Activated CD4-positive, alpha-beta memory T cell treated with anti-CD3 and anti-CD28 coated beads, Interleukin-2, amount 10 ng/mL, durations not matched to agents 7 days and 5 days (primary cell): ENCODE measurements at places on chromosomes 5 and 9. TPM values are rescaled to one million over a fixed set of nuclear protein-coding genes. Genes with fewer than 3 reads are reported as not detected.
A peak's percentile ranks its signal among the peaks of the same experiment; 100 is the strongest.

GRCh38 chr9:114829574-114830440 is 24.0 kb upstream of the TNFSF15 start:
- no peak overlapping the region for H3K27ac ChIP-seq
- peaks cover 3% of the 10 kb centered on the region for H3K4me1 ChIP-seq
- no peak overlapping the region for H3K4me3 ChIP-seq
- DNase-seq: no peak

- DNase-seq: no peak
- no peaks in the 10 kb centered on the region for H3K27me3 ChIP-seq
- no peak overlapping the region for H3K27ac ChIP-seq
- no peak overlapping the region for H3K4me3 ChIP-seq
Observed at GRCh38 chr5:171868236-171868635, 82.6 kb downstream of the SMIM23 start.

DNA sequence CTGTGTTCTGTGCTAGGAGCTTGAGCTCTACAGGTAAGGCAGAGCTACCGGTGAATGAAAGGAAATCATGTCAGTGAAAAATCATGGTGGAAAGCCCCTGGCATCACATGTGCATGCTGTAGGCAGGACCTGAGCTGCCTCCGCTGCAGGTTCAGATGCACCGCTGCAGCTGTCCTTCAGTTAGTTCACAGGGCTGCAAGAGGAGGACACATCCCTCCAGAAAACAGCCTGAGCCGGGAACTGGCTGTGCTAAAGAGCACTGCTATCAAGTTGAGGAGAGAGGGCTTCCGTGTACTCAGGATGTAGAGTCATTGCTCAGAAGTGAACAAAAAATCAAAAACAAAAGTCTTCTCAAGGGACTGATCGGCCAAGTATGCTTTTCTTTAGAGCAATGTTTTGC is 138.6 kb downstream of the ERCC6L2 start:
- peak overlapping the region; percentile 83 for H3K27ac ChIP-seq
- DNase-seq: peak; percentile 63
- H3K4me1 ChIP-seq: peaks cover 74% of the 10 kb centered on the region
- no peaks in the 10 kb centered on the region for H3K27me3 ChIP-seq
- H3K4me3 ChIP-seq: peak overlapping the region; percentile 25

DNA sequence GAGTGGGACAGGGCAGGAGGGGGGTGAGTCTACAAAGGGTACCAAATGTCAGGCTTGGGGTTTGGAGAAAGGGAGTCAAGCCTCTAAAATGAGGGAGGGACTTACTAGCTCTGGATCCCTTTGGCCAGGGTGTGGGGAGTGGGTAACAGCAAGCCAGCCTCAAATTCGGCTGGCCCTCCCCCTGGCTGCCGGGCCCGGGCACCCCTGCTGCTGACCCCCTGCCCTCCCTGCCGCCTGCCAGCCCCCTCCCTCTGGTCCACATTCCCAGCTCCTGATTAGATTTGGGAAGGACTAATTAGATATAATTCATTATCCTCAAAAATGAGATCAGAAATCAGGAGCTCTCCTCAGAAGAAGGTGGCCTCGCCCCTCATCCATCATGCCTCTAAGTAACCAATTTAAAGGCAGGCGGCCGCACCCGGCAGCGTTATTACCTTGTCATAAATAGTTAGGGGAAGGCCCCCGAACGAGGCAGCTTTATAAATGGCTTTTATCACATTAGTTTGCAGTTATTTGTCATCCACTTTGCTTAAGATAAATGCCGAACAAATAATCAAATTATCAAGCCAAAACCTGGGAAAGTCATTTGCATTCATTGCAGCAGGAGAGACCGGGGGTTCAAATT is 44.6 kb downstream of the LMX1B start:
- no peak for DNase-seq
- no peaks in the 10 kb centered on the region for H3K36me3 ChIP-seq
- H3K4me1 ChIP-seq: no peaks in the 10 kb centered on the region
- H3K4me3 ChIP-seq: no peak overlapping the region

DNA sequence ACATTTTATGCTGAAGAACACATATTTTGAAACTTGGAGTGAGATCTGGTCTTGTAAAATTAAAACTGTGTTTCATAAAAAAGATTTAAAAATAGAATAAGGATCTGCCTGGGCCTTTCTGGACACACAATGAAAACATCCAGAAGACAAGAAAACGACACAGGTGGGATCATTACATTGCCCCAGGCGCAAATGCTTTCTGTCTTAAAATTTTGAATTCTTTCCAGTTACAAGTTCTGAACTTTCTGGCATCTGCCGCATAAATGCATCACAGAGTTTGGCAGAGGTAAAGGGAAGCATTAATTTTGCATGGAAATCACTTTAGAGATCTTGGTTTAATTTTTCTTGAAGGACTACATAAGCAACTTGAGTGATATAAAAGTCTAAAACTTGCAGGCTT is 219.6 kb downstream of the WDR70 start:
- DNase-seq: no peak
- H3K4me3 ChIP-seq: no peak overlapping the region
- H3K27ac ChIP-seq: no peak overlapping the region
- peaks cover 20% of the 10 kb centered on the region for H3K36me3 ChIP-seq
- H3K27me3 ChIP-seq: no peaks in the 10 kb centered on the region

GRCh38 chr5:109160468-109160867 is 249.3 kb downstream of the PJA2 start:
- no peaks in the 10 kb centered on the region for H3K27me3 ChIP-seq
- H3K4me1 ChIP-seq: no peaks in the 10 kb centered on the region
- DNase-seq: no peak

KIF27 gene
- 2.3 TPM for total RNA-seq

LCN10 gene
- total RNA-seq: not detected

- DNase-seq: no peak
- H3K27ac ChIP-seq: no peak overlapping the region
- H3K36me3 ChIP-seq: no peaks in the 10 kb centered on the region
- H3K4me1 ChIP-seq: peaks cover 4% of the 10 kb centered on the region
- peaks cover 21% of the 10 kb centered on the region for H3K27me3 ChIP-seq
Observed at GRCh38 chr9:98971915-98972223, 28.2 kb downstream of the COL15A1 start.

ACER2 gene
- 3.2 TPM for total RNA-seq

GRCh38 chr5:54360089-54360488 is 49.7 kb upstream of the ARL15 start:
- H3K36me3 ChIP-seq: no peaks in the 10 kb centered on the region
- no peak overlapping the region for H3K4me3 ChIP-seq
- DNase-seq: no peak
- no peaks in the 10 kb centered on the region for H3K4me1 ChIP-seq
- H3K27ac ChIP-seq: no peak overlapping the region

CD14 gene
- total RNA-seq: 0.38 TPM
